ENCODE measurements at places on chromosomes 2 and 18. TPM values are rescaled to one million over a fixed set of nuclear protein-coding genes. Genes with fewer than 3 reads are reported as not detected.

DNA sequence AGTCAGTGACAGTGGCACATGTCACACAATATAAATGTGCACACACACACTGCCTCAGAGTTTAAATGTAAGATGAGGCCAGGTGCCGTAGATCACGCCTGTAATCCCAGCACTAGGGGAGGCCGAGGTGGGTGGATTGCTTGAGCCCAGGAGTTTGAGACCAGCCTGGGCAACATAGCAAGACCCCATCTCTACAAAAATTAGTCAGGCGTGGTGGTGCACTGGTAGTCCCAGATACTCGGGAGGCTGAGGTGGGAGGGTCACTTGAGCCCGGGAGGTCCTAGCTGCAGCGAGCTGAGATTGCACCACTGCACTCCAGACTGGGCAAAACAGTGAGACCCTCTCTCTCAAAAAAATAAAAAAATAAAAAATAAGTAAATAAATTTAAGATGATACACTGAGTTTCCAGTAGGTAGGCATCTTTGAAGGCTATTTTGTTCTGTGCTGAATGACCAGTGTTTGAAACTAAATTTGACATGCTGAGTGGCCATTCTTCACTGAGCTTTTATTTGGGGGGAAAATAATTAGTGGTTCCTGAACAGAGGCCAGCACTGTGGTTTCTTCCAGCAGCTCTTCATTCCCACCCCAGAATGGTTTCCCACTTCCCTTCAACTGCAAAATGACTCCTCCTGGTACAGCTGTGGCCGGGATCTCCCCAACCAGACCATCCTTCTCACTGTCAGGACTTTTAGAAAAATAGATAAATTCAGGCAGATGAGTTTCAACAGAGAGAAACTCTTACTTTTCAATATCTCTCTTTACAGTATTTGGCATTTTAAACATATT lies 44.9 kb downstream of the PSMG2 start:
- no peaks in the 10 kb centered on the region for H3K27me3 ChIP-seq
- no peak overlapping the region for H3K27ac ChIP-seq
- H3K4me1 ChIP-seq = peaks cover 21% of the 10 kb centered on the region
- DNase-seq = no peak

DNA sequence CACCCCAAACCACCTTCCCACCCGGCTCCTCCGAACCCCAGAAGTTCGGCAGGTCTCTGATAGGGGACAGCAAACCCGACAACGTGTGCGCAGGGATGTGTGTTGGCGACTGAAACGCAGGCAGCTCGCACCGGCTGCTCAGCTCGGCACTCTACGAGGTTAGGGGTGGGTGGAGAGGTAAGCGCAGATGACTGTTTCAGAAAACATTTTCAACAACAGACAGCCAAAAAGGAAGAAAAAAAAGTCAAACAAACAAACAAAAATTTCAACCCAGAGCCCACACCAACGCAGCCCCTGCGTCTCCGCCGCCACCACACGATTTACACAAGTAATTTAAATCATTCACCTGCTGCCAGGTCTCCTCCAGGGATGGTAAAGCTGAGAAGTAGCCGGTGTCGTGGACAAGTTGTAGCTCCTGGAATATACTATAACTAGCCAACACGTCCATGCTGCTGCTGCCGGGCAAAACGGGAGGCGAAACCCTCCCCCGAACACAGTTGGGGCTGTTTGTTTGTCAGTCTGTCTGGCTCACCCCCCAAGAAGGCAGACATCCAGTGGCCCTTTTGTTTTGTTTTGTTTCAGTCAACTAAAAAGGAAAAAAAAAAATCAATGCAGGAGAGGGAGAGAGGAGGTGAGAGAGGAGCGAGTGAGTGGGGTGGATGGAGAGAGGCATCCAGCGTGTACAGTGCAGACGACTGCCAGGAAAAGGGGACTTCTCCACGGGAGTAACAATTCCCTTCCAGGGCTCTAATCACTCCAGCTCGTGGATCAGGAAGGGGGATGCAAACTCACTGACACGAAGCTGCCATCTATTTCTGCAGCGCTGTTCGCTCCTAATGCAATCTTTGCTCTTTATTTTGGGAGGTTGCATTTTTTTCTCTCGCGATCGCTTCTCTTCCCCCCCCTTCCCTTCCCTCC lies at the start of gene KLF7:
Gene KLF7, minus strand, starts transcription at position 828 of the 918 bp plus-strand sequence. Its CDS starts 380 bp downstream, at position 448.
- H3K27ac ChIP-seq = peak within 1 kb of the TSS; percentile 100
- H3K27me3 ChIP-seq = no peaks in the 10 kb centered on the region
- peak within 1 kb of the TSS; percentile 91 for H3K4me3 ChIP-seq
- peak; percentile 85 for DNase-seq

DNA sequence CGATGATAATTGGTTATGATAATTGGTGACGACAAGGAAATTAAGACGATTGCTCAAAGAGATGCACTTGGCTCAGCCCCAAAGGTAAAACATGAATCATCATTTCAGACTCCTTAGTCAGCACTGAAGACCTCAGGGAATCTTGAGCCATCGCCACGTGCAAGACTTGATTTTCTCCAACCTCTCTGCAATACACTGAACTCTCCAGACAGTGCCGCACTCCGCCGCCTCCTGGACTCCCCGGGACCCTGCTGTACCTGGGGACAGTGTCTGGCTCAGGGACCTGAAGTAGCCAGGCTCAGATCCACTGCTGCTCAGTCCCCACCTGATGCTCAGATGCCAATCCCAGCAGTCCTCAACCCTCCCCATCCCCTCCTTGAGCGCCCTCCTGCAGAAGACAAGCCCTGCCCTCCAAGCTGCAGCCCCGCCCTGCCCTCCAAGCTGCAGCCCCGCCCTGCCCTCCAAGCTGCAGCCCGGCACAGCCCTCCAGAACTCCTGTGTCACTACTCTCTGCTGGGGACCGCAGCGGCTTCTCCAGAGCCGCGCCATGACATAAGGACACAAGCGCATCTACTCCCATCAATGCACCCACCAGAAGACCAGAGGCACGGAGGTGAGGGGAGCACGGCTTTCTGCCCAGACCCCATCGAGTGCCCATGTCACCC lies 1.1 kb downstream of the TMEM18 start:
- peak overlapping the region; percentile 89 for H3K4me3 ChIP-seq
- peak overlapping the region; percentile 89 for H3K27ac ChIP-seq

DNA sequence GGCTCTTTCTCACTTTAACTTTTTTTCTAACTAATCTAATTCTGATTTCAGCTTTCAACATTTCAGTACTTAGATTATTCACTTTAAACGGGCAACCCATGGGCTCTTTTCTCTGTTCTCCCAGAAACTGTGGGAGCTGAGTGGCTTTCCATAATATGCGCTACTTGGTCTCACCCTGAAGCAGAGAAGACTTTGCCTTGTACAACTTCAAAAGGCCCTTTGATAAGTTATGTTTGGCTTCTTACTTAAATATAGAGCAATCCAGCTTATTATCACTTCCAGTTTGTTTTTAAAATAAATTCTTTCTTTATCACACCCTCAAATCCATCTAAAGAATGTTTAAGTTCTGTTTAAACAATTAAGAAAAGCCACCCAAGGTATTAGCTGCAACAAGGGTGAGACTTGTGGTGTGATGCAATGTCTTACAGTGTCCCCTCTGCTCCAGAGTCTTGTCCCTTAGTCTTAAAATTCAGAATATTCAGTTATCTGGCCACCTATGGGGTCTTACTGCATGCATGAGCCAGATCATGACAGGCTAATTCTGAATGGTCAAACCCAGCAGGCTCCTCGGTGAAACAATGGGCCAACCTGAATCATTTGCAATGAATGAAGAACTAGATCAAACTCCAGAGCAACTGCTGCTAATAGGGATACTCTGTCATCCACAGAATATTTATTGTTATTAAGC lies 38.8 kb downstream of the GCG start:
- DNase-seq = no peak
- H3K4me1 ChIP-seq = peaks cover 6% of the 10 kb centered on the region
- H3K27me3 ChIP-seq = peaks cover 14% of the 10 kb centered on the region
- no peak overlapping the region for H3K27ac ChIP-seq
- H3K4me3 ChIP-seq = no peak overlapping the region

DPP10 gene
- not detected for total RNA-seq

OTOF gene
- total RNA-seq = not detected

COL6A3 gene
- total RNA-seq = 143 TPM

BOK gene
- 47.5 TPM for total RNA-seq

OTX1 gene
- not detected for total RNA-seq

Measured in osteocyte (in vitro differentiated cells).